ENCODE measurements at places on chromosomes 12 and 14.

DNA sequence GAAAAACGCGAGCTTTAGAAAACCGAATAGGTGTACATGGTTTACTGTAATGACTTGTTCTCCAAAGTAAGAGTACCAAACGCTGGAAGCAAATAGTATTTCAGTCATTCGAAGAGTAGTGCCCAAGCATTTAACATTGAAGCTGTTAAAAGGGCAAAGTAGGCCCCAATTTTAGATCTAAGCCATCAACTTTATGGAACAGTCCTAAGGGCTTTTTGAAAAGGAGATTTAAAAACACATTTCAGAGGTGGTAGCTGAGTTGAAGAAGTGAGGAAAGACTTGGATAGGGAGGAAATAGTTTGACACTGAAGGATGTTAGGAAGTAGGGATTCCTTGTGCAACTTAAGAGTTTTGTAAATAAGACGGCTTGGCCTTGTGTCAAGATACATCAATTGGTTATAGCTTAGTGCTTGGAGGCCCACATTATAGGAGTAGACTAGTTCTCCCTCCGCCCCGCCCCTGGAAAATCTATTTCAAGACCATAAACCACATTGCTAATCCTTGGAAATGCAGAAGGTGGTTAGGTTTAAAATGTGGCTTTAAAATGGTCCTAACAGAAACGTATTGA lies 783 bp upstream of the TUBA1B start:
- no peak for ATAC-seq

- ATAC-seq, result no peak
Observed at GRCh38 chr14:86404989-86405649, 875.2 kb downstream of the FLRT2 start.

GRCh38 chr12:111998015-111998414 lies 14.9 kb downstream of the TMEM116 start:
- ATAC-seq, result no peak

- ATAC-seq, result no peak
Observed at GRCh38 chr14:65299826-65300225, 112.7 kb upstream of the FUT8 start.

DNA sequence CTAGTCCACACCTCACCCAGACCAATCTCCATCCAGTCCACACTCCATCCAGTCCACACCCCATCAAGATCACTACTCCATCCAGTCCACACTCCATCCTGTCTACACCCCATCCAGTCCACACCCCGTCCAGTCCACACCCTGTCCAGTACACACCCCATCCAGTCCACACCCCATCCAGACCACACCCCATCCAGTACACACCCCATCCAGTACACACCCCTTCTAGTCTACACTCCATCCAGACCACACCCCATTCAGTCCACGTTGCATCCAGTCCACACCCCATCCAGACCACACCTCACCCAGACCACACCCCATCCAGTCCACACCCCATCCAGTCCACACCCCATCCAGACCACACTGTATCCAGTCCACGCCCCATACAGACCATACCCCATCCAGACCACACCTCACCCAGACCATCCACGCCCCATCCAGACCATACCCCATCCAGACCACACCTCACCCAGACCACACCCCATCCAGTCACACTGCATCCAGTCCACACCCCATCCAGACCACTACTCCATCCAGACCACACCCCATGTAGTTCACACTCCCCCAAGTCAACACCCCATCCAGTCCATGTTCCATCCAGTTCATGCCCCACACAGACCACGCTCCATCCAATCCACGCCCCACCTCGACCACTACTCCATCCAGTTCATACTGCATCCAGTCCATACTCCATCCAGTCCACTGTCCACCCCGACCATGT lies 116.6 kb upstream of the RTL1 start:
- no peak for ATAC-seq

- ATAC-seq, result no peak
Observed at GRCh38 chr12:118312578-118312977, 60.1 kb downstream of the TAOK3 start.

- no peak for ATAC-seq
Observed at GRCh38 chr14:65805113-65805473, 392.6 kb downstream of the FUT8 start.

- no peak for ATAC-seq
Observed at GRCh38 chr14:21185491-21185890, 29.6 kb upstream of the OR5AU1 start.

- no peak for ATAC-seq
Observed at GRCh38 chr12:89597210-89597609, 71.4 kb upstream of the POC1B start.

GRCh38 chr14:95497561-95498011 lies 18.9 kb downstream of the SYNE3 start:
- ATAC-seq, result no peak

GRCh38 chr14:59044707-59045106 lies 143.8 kb upstream of the DAAM1 start:
- no peak for ATAC-seq

DNA sequence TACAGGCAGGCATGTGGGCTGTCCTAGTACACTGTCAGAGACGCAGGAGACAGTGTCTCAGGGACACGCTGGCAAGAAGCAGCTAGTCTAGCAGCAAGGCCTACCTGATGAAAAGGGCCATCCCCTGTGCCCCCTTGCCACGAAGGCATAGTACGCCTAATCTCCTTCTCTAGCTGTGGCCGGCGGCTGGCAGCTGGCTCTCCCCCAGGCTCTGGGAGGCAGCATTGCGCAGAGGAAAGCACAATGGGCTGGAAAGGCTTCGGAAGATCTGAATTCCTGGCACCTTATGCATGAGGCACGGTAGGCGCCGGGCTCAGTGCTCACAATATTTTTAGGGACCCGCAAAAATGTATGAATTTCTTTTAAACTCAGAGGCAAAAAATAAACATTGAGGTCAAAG lies 16.0 kb upstream of the PLEKHH1 start:
- no peak for ATAC-seq

- ATAC-seq, result no peak
Observed at GRCh38 chr14:53735916-53736315, 220.7 kb downstream of the BMP4 start.

GRCh38 chr12:113933201-113933786 lies 32.8 kb downstream of the RBM19 start:
- peak; percentile 72 for ATAC-seq

DNA sequence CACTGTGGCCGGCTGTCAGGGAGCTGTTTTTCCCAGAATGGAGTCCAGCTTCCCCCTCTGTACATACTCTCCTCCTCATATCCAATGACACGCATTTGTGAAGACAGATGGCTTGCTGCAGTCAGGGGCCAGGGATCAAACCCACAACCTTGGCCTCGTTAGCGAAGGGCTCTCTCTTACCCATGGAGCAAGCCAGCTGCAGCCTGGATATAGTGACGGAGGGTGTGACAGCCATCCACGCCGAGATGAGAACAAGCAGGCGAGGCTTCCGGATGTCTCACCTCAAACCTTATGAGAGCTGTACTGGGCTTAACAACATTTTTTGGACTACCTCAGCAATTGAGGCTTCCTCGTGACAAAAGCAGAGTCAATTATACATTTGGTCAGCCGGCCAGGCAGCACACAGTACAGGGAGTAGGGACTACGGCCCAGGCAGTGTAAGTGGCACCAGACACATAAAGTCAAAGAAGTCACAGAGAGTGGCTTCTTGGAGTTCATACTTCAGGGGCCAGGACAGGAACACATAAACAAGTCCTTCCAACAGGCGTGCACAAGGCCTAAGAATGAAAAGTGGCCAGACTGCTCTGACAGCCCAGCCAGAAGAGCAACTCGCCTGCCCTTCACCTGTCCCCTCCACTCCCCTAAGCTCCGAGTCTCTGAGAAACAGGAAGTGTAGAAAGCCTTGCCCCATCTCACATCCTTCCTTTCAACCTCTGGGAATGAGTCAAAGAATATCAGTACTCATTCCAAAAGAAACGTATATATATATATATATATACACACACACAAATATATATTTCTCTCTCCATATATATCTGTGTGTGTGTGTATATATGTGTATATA lies 115.1 kb downstream of the TTC7B start:
- no peak for ATAC-seq

DNA sequence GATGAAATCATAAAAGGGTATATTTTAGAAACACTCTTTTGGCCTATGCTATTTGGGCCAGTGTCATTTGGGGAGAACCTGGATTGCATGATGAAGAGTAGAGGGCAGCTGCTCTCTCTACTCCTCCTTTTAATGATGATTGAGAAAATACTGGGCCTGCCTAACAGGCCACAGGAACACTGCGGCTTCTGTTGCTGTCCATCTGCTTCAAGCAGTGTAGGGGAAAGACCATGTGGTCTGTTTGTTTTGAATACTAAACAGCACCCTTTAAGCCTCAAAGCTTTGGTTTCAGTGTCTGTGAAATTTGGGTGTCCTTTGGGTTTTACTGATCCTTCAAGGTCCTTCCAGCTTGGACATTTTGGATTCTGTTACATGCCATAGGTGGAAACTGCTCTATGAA lies 78.0 kb downstream of the TTC6 start:
- no peak for ATAC-seq

GRCh38 chr12:102806110-102806509 lies 110.9 kb downstream of the PAH start:
- ATAC-seq, result peak; percentile 55

Measured in gastroesophageal sphincter (tissue), 4 donors.